GM12865 (cell line): ENCODE measurements at places on chromosomes 12 and 14.

GRCh38 chr12:68913682-68914081 lies 19.3 kb downstream of the CPM start:
- no peak for DNase-seq

DNA sequence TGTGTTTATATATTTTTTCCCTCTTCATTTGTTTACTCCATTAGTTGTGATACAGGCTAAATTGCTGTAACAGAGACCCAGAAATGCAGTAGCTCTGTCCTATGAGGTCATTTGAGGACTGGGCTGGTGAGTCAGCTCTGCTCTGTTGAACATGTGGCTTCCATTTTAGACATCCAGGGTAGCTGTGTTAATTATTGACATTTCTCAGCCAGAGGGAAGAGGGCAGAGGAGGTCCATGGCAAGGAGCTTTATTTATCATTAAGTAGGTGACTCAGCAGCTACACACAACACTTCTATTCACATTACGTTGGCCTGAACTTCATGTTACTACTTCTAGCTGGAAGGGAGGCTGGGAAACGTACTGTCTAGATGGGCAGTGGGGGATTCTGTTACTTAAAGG lies 85.4 kb downstream of the PTCSC3 start:
- DNase-seq: no peak

DNA sequence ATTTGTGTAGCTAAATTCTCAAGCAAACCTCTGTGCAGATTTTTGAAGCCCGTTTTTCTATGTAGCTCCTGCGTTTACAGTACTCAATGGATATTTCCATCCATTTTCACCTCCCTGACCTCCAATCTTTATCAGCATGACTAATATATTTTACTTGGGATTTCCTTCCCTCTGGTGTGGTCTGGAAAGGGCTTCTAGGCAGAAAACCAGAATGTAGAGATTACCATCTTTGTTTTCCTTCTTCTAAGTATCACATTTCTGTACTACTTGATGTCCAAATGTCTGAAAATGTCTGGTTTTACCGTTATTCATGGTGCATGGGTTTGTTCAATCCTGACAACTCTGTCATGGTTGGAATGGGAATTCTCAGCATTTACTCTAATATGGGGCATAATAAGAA lies 907.6 kb upstream of the FLRT2 start:
- no peak for DNase-seq

GRCh38 chr12:102602521-102602920 lies 122.2 kb upstream of the IGF1 start:
- no peak for DNase-seq

GRCh38 chr12:79927772-79928474 lies 7.0 kb downstream of the PPP1R12A start:
- peak; percentile 81 for DNase-seq

DNA sequence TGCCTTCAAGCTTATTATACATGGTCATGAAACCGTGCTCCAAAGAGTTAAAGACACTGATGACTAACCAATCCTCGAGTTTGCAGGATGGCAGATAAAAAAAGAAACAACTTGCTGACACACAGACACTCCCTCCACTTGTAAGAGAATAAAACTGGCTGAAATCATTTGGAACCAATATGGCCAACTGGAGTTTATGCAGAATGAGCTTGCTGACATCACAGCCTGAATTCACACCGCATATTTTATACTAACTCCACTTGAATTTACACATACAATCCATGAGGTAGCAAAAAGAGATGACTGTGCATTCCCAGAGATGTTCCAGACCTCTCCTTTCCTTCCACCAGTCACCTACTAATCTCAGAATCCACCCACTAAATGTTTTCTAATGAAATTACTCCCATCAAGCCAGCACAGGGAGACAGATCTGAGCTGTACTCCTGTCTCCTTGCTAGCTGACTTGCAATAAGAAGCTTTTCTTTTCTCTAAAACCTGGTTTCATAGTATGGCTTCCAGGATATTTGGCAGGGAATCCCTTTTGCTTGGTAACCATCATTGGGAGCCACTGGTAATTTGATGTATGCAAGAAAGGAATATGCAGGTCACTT lies 15.8 kb upstream of the PTPRR start:
- no peak for DNase-seq

GRCh38 chr12:7101694-7102131 lies 7.3 kb downstream of the C1RL start:
- DNase-seq: no peak

DNA sequence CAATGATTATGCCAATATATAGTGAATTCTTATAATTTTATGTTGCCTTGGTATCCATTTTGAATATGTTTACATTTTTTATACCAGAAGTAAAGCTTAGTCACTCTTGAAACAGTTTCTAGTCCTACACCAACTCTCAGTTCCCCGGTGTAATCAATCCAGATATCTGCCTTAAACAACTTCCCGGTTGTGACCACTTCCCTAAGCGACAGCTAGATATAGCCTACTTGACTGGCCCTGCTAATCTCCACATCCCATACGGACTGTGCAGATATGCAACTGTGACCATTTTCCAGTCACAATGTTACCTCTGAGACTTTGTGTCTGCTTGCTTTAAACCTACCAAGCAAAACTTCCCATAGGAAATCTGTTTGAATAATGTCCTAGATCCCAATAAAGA lies 1551.5 kb upstream of the SEL1L start:
- no peak for DNase-seq

- DNase-seq: peak; percentile 32
These were observed 37.5 kb upstream of the PTGR2 start for GRCh38 chr14:73814153-73814552.

- no peak for DNase-seq
These were observed 28.5 kb downstream of the PAWR start for GRCh38 chr12:79662046-79662811.

DNA sequence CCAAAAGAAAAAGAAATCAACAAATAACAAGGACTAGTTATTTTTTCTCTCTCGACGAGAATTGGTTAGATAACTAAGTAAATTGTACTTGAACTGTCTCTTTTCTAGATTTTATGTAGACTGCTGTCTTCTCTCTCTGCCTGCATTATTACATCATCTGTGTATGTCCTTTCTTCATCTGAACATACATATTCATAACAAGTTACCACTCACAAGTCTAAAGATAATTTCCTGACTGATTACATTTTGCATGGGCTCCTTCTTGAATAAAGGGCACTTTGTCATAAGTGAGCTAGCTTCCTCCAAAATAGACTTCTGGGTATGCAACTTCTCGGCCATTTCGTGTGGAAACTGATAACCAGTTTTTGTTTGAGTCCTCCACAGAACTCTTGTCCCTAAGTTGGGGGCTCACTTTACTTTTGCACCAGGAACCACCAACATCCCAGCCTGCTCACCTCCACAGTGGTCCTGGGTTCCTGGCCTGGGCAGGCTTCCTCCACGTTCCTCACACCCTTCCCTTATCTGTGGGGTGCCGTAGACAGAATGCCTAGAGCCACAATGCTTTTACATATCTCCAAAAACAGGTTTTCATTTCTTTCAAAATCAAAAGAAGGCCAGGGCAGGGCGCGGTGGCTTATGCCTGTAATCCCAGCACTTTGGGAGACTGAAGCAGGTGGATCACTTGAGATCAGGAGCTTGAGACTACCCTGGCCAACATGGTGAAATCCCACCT lies 6.2 kb upstream of the DDX47 start:
- DNase-seq: no peak

GRCh38 chr12:88924162-88924561 lies 343.9 kb upstream of the KITLG start:
- DNase-seq: no peak

DNA sequence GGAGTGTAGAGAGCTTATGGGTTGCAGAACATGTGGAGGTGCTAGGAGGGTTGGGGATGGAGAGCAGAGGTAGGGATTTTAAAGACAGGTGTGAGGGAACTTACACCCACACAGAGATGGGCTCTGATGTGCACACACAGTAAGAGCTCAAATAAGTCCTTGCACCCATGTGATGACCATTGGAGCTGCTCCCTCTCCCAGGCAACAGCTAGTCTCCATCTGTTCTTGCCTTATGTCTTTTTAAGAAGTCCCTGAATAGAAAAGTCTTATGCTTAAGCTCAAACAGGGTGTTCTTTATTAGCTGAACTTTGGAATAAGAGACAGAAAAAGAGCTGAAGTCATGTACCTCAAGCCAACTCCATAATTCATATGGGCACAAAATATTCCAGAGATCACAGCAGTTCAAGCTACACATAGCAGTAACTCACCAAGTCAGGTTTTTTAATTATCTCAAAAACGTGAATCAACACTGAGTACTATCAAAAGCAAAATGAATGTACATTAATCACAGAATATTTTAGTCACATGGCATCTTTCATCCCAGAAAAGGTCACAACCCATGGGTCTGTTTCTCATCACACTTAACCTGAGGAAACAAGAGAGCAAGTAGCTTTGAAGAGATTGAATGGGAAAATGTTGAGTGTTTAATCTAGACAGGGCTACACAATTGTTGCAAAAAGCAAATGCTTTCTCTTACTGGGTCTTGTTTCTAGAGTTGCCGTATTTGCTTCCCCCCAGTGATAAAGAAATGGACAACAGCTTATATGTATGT lies 1513.6 kb upstream of the SEL1L start:
- DNase-seq: no peak

DNA sequence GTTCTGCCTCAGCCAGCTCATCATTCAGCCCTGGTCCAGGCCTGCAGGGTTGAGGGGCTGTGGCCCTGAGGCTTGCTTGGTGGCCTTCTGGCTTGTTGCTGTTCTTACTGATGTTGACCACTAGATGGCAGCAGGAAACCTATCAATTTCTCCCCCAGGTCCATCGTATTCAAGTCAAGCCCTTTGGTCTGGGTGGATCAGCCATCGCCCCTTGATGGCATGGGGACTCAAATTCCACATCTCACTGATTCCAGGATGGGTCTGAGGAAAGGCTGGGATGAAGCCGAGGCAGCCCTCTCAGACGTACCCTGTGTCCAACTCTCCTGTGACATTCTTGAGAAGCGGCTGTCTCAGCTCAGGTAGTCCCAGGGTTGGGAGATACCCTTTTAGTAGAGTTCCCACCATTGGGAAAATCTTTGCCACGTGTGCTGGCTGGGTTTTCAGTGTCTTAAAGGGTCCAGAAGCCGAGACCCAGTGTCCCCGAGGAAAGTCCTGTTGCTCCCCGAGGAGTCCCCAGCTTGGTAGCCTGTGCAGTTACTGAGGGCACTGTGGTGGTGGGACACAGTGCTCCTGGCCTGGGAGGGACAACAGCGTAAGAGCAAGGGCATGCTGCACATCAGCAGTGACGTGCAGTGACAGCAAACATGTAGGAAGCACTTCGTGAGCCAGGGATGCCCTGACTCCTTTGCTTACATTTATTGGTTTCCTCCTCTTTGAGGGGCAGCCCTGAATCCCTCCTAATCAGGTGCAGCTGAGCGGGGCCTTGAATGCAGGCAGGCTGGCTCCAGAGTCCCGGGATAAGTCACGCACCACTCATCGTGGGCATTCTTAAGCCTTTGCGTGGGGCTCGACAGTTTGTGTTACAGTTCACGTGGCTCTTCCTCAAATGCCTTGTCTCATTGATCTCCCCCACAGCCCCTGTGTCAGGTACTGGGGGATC lies 58.6 kb downstream of the TSPAN9 start:
- peak; percentile 75 for DNase-seq

DNA sequence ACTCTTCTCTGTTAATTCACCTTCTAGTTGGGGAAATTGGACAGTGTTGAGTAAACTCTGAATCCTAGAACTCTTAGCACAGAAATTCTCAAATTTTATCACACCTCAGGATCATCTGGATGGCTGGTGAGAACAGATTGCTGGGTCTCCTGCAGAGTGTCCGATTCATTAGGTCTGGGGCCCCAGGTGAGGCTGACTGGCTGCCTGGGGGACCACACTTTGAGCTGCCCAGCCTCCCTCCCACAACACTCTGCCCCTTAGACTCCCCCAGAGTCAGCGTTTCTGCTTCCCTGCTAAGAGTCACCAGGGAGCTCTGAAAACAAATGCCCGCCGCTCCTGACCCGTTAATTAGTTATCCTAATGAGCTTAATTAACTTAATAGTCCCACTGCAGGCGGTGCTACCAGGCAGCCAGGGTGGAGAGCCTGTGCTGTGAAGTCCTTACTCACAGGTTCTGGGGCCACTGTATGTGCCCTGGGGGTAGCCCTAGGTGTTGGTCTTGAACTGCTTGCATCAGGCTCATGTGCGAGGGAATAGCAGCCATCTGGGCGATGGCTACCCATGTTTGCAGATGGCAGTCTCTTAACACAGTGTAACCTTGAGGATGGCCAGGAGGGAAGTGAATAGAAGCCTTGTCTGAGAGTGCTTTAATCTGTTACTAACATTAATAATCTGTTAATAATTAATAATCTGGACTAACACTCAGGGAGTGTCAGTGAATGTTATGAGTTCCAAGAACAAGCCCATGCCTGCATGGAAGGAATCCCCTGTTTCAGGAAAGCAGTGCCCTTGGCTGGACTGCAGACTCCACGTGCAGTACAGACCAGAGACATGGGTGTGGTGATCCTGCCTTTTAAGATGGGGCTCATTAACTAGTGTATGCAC lies 35.6 kb downstream of the AACS start:
- DNase-seq: no peak

- DNase-seq: no peak
These were observed 15.3 kb downstream of the CFAP251 start for GRCh38 chr12:121933522-121934308.

- DNase-seq: no peak
These were observed 1.5 kb upstream of the STAT6 start for GRCh38 chr12:57112492-57113294.

DNA sequence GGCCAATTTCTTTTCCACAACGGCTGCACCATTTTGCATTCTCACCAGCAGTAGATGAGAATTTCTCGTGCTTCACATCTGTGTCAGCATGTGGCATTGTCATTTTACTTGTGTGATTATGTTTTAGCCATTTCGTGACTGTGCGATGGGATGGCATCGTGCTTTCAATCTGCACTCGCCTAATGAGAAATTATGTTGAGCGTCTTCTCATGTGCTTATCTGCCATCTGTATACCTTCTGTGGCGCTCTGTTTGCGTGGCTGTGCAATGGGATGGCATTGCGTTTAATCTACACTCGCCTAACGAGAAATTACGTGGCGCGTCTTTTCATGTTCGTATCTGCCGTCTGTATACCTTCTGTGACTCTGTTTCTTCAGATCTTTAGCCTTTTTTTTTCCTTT lies 14.9 kb upstream of the GPR132 start:
- no peak for DNase-seq

- DNase-seq: no peak
These were observed 1.6 kb downstream of the GZMH start for GRCh38 chr14:24607635-24608514.

- DNase-seq: no peak
These were observed at the start of gene INHBC for GRCh38 chr12:57434517-57435223. INHBC (plus strand) TSS chr12:57434784; CDS start chr12:57434887, 103 bp downstream.

DNA sequence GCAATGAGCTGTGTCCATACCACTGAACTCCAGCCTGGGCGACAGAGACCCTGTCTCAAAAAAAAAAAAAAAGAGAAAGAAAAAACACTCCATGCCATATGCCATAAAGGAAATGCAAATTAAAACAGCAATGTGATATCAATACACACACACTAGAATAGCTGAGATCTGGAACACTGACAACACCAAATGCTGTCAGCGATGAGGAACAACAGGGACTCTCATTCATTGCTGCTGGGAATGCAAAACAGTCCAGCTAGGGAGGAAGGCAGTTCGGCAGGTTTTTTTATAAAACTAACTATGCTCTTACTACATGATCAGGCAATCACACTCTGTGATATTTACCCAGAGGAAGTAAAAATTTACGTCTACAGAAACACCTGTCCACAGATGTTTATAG lies 3.4 kb upstream of the ABCB9 start:
- DNase-seq: no peak
